ENCODE measurements at places on chromosomes 5 and 9.
A peak's percentile ranks its signal among the peaks of the same experiment; 100 is the strongest.

DNA sequence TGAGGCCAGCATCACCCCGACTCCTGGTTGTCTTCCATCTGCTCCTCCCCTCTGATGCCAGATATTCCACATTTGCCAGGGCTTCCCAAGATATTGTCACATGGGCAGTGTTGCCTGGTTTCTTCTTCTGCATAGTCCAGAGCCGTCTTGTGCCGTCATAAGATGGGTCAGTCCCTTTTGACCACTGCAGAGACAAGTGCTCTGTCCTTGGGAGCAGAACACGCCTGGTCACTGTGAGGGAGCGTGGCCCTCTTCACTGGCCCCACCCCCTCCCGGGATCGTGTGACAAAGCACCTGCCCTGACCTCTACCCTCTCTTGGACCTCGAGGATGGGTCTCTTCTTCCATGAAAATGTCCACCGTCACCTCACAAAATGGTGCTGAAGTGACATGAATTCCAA, 41.6 kb downstream of the UBE2QL1 start:
- DNase-seq = no peak

- DNase-seq = no peak
These were observed 390.6 kb downstream of the NFIB start for GRCh38 chr9:13923381-13923780.

DNA sequence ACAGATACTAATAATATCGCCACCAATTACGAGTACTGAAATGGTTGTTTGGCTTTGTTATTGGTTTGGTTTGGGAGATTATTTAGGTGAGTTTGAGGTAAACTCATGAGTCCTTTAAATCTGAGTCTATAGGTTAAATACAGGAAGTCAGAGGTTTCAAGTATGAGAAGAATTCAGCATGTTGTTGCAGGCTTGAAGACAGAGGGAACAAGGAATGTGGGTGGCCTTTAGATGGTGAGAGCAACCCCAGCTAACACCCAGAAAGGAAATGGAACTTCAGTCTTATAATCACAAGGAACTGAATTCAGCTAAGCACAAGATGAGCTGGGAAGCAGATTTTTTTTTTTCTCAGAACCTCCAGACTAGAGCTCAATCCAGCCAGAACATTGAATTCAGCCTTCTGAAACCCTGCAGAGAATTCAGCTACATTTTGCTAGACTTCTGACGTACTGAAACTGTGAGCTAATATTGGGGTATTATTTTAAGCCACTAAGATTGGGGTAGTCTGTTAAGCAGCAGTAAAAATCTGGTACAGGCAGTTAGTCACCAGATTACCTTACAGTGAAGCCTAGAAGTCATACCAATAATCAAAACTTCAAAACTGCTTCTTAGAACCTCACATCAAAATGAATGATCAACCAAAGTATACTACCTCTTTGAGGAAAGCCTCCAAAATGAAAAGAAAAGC, 216.0 kb upstream of the PUM3 start:
- DNase-seq = no peak

DNA sequence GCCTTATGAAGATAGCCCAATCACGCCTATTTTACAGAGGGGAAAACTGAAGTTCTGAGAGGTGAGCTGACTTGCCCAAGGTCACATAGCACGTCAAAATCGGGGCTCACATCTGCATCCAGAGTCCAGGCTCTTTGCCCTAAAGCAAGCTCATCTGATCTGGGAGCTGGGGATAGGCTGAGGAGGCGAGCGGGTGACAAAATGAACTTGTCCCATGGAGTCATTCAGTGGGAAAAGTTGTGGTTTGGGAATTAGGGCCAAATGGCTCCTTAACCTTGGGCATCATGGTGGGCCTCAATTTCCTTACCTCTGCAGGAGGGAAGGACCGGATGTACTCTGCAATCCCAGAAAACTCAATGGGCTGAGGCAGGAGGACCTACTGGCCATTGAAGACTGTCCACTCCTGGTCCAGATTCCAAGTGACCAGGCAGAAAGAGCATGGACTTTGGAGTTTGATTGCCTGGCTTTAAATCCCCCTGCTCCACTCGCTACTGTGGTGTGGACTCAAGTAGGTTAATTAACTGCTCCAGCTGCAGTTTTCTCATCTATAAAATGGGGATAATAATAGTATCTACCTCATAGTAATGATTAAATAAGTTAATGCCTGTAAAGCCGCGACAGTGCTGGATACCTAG, 160.4 kb downstream of the RGS3 start:
- no peak for DNase-seq

DNA sequence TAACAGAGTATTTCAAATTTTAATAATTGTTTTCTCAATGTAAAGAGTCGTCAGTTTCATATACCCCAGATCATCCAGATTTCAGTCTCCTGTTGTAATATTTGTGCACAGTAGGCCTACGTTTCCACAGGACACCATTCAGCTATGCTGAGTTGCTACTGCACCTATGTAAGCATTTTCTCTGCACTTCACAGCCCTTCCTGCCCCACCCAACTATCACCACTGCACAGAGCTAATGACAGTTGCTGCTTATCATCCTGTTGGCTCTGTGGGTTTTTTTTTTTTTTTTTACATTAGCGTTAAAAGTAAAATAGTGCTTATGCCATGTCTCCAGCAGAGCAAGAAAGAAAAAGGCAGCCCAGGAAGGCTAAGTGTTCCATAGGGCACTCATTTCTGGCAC, 5.9 kb upstream of the PRKACG start:
- no peak for DNase-seq

DNA sequence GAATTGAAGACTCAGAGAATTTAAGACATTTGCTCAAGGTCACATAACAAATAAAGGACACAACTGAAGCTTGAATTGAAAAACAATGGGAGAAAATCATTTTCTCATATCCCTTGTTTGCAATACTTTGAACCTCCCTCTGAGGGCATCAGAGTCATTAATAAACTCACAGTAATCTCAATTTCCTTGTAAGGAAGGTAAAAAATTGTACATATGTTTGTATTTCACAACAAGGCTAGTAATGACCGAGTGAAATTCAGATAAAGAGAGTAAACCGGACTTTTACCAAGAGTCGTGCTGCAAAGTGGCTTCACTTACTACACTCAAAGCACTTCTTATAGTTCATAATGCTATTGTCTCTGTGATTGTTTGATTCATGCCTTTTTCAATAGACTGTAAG, 665.0 kb downstream of the NR2F1-AS1 start:
- DNase-seq = no peak

DNA sequence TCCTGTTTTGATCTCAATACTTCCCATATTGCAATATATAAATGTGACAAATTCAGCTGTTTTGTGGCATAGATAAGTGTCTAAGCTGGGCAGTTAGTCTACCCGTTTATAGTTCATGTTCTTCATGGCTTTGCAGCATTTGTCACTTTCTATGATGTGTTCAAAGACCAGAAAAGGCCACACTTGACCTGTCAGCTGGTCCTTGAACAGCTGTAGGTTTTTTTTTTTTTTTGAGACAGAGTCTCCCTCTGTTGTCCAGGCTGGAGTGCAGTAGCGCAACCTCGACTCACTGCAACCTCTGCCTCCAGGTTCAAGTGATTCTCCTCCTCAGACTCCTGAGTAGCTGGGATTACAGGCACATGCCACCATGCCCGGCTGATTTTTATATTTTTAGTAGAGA, 28.4 kb downstream of the CMBL start:
- no peak for DNase-seq

DNA sequence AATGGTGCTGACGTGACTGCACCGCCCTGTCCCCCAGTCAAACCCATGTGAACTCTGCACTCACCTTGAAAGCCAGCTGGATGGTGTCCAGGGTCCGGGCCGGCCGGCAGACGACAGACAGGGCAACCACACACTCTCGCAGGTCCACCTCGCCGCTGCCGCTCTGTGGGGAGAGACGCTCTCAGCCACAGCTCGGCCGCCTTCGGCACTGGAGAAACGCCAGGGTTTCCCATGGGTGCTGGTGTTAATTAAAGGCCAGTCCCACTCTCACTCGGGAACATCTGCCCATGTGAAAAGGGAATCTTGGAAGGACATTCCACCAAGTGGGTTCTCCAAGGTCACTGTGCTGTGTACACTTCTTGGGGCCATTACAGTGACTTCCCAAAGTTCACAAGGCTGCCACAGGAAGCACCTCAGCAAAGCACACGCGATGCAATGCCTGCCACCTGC, 25.5 kb upstream of the SLC6A3 start:
- no peak for DNase-seq

GRCh38 chr9:91978740-91979414, 28.8 kb upstream of the ROR2 start:
- DNase-seq = no peak

DNA sequence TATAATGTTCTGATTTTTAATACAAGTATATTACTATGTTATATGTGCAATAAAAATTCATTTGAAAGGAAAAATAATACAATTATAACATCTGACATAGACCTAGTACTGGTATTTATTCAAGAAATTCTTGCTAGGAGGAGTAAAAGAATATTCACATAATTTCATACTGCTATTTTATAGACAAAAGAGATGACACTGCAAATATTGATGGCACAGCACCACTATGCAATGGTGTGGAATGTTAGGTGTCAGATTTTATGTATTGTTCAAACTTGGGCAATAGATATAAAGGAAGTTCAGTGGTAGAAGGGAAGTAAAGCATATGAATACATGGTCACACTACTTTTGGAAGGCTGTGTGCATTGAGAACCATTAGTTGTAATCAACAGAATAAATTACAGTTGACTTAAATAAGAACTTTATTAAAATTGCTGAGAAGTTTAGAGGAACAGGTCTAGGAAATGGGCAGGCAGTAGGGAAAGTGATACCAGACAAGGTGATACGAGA, 143.9 kb downstream of the OR2K2 start:
- DNase-seq = no peak

GRCh38 chr5:155943516-155944407, 383.2 kb upstream of the SGCD start:
- DNase-seq = no peak

DNA sequence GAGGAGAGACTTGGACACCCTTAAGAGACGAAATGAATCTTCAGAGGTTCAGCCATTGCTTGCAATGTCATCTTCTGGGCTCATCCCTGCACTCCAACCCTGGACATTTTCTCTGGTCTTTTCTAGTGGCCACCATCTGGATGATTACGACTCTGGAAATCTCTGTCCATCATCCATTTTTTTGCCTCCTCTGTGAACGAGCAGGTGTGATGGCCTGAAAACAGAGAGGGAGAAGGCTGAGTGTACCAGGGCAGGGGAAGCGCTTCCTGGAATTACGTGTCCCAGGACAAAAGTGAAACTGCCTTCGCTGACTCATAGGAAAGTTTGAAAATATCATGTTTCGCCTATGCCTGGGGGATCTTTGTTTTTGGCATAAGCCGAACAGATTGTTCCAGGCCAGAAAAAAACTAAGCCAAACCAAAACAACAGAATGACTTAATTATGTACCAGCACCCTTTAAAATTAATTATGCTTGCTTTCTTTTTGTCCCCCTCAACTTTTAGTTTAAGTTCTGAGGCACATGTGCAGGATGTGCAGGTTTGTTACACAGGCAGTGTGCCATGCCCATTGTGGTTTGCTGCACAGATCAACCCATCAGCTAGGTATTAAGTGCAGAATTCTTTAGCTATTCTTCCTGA, 31.9 kb downstream of the ANKRD33B start:
- DNase-seq = peak; percentile 94

DNA sequence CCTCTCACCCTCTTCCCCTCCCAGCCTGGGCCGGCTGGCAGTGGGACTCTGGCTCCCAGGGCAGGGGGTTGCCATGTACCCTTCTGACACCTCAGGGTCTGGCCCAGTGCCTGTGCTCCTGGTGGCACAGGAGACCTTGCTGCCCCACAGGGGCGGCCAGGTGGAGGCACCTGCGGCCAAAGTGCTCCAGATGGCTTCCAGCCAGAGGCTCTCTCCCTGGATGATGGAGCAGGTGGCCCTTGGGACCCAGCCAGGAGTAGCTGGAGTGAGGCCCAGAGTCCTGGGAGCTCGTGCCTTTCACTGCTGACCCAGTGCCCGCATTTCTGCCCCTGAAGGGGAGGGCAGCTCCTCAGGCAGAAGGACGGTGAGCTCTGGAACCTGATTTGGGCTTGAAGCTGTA, 87.3 kb downstream of the NTNG2 start:
- no peak for DNase-seq

Measured in SW 1271 (cell line).